ENCODE measurements at places on chromosomes 7 and 10.

DNA sequence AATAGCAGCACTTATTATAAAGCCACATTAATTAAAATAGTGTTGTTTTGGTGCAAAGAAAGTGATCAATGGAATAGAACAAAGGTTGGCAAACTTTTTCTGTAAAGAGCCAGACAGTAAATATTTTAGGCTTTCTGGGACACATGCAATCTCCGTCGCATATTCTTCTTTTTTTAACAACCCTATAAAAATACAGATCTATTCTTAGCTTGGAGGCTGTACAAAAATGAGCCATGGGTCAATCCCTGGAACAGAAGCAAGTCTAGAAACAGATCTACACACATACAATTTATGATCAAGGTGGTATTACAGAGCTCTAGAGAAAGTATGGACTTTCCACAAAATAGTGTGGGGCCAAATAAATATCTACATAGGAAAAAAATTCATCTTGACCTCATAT lies 71.8 kb downstream of the ARHGAP21 start:
- no peak for DNase-seq

DNA sequence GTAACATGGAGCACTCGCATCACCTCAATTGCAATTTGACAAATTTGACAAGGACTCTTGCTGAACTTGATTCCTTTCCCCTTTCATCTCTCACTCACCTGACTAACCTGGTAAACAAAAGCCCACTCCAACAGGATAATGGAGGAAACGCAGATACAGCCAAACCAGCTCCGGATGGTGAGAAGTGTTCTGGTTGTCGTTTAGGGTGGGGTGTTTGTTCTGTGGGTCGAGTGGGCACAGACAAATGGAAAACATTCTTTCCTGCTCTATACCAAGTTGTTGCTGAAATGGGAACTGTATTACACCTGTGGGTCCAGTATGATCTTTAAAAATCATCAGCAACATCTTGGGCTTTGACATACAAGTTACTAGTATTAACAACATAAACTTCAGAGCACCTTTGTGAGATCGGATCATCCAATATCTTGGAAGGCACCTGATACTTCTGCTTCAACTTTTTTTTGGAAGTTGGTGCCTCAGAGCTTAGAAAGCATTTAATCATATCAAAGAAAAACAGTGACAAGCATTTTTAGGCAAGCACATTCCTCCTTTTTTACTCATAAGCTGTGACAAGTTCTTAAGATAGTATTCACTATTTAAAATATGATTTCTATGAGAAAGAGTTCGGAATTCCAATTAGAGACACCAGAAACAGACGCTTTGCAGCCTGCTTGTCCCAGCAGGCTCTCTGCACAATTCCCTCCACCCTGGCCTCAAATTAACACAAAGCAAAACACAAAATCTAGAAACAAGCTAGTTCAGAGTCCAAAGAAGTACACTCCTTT lies 58.1 kb downstream of the CCDC186 start:
- DNase-seq = no peak

- DNase-seq = no peak
These were observed 135.2 kb downstream of the CNOT4 start for GRCh38 chr7:135374736-135375135.

DNA sequence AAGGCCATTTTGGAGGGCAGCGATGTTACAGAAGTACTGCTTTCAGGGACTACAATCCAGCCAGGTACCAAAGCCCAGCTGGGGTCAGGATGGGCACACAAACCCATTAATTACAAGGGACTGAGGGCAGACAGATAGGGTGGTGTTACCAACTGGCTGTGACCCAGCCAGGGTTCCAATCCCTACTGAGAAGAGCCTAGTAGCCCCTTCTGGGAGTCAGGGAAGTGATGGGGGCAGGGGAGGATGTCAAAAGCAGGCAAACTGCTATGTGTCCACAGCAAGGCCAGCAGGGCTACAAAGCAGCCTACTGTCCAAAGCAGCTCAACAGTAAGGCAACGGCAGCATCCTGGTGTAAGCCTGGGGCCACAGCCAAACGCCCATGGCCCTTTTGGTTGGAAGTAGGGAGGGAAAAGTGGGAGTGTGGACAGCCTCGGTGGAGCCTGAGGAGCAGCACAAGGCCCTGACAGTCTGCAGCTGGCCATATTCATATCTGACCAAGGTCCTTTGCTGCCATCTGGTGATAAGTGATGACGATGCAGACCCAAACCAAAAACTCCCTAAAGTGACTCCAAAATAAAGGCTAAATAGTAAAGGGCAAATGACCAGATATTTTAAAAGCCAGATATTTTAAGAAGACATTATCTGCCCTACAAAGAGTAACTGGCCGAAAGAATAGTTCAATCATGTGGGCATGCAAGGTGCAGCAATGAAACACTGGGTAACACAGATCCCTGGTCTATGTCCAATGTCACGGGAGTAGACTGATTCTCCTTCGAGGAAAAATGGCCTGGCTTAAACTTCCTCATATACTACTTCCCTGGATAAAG lies 56.9 kb downstream of the XPNPEP1 start:
- DNase-seq = no peak

DNA sequence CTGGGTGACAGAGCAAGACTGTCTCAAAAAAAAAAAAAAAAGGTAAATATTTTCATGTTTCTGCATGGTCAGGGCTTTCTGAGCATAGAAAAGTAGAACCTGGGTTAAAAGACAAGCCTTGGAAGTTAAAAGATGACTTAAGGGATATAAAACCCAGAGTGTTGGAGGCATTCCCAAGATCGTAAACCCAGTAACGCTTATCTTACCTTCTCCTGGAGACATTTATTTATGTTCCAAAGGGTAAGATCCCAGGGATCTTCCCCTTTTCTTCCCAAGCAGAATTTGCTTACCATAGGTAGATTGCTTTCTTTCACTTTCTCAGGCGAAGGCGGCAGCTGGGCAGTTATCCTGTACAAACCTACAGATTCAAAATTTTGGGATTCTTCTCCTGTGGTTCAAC lies 22.2 kb downstream of the SUGCT start:
- DNase-seq = no peak

DNA sequence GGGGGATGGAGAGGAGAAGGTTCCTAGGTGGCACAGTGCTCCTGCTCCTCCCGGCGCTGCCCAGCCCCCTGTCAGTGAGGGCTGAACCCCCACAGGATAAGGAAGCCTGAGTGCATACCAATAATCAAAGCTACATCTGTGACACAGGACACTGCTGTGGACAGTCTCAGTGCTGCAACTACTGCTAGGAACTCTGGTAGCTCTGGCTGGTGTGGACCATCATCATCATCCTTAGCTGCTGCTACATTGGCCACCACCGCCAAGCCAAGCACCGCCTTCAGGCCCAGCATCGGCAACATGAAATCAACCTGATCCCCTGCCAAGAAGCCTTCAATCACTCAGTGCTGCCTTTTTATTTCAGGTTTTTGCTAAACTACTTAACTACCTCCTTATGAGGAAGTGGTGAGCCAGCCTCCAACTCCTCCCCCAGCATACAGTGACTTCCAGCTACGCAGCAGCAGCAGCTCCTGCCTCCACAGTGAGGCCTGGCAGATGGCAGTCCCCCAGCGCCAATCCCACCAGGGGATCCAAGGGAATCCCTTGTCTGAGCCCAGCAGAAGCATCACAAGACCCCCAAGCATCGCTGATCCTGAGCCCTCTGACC lies 32.1 kb upstream of the SLC26A4 start:
- no peak for DNase-seq

GRCh38 chr10:126046831-126047230 lies 150.5 kb downstream of the FANK1 start:
- DNase-seq = no peak

GRCh38 chr10:131652438-131653139 lies 248.2 kb upstream of the PPP2R2D start:
- DNase-seq = no peak

DNA sequence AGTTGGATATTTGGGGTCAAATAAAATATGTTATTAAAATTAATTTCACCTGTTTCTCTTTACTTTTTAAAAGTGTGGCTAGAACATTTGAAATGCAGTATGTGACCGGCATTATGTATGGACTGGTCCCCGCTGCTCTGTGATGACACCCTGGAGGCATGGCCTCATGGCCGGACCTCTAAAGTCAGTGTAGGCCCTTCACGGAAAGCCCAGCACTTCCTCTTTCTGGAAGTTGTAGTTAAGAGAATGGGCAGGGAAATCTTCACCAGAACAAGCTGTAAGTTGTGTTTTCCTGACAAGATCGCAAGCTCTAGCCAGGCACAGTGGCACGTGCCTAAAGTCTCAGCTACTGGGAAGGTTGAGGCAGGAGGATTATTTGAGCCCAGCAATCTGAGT lies 38.3 kb upstream of the SRGN start:
- no peak for DNase-seq

Data from RWPE1 (cell line).